AG04450 (cell line): ENCODE measurements at places on chromosomes 5 and 9. TPM values are rescaled to one million over a fixed set of nuclear protein-coding genes. Genes with fewer than 3 reads are reported as not detected.

DNA sequence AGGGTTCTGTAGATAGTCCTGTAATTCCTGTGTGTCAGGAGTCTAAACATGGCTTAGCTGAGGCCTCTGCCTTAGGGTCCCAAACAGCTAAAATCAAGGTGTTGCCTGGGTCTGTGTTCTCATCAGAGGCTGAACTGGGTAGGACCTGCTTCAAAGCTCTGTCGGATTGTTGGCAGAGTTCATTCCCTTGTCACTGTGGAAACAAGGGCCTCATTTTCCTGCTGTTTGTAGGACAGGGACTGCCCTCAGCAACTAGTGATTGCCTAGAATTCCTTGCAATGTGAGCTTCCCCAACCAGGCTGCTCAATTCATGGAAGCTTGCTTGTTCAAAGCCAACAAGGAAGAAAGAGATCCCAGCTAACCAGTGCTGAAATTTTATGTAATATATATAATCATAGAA is 283.2 kb downstream of the DNAH5 start:
- no peak for DNase-seq

GRCh38 chr5:158461240-158461854 is 602.4 kb upstream of the CLINT1 start:
- DNase-seq: no peak

GRCh38 chr9:122331523-122331927 is 39.3 kb upstream of the PTGS1 start:
- DNase-seq: no peak

Gene TAF11L5
- polyA plus RNA-seq: not detected in 2 replicates

Gene SLC34A3
- not detected in 2 replicates for polyA plus RNA-seq

DNA sequence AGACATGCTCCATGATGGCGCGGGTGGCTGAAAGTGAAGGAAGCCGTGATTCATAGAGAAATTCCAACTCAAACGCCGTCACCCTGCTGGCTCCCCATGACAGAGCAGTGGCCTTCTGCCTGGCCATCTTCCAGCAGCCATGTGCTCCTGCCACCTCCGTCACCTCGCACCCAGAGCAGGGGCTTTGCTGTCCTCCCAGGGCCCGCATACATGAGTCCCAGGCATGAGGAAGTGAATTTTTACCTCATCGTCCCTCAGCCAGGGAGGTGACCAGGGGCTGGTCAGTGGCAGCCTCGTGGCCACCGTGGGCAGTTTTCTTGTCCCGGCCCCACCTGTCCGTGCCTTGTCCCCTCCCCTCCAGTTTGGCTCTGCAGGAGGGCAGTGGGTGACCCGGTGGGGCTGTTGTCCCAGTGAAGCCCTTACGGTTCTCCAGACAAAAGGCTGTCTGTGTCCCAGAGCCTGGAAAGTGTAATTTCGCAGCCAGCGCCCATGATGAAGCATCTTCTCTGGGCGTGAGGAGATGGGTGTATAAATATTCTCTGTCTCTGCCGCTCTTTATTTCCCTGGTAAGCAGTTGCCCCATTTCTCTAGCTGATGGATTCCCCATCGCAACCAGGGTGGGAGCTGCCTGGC is 124.0 kb upstream of the LMX1B start:
- no peak for DNase-seq

Gene SYK
- polyA plus RNA-seq: not detected in 2 replicates

Gene TIMD4
- polyA plus RNA-seq: not detected in 2 replicates

Gene STPG3
- polyA plus RNA-seq: not detected in 2 replicates

DNA sequence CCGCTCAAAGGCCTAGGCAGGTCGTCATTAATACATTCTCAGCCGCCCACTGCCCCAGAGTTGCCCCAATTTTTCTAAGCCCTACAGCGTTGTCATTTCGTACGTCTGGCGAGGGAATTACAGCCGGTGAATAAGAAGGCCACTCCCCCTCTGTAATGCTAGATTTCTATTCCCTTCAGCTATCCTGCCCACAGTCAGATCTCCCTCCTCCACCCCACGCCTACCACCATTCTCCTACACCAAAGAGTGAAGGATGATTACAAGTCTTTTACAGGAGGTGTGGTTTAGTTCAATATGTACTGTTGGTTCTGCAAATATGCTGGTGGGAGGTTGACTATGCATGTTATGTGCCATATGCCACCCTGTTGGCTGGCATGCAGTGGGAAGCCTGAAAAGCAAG is 83.7 kb upstream of the SMIM15 start:
- DNase-seq: no peak

DNA sequence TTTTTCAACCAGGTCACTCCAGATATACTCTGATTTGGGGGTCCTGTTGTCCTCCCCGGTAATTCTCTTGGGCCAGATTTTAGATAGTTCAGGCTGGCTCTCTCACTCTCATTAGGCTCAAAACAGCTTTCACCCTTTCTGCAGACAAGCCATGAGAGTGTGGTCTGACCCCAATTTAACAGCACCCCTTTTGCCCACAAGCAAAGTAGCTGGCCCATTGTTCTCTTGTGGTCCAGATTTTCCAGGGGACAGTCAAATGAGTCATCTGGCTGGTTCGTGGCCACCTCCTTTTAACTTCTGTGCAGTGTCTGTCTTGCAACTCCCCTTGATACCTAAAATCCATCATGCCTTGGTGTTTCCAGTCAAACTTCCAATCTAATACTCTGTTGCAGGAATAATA is 16.5 kb downstream of the BHMT2 start:
- DNase-seq: no peak

DNA sequence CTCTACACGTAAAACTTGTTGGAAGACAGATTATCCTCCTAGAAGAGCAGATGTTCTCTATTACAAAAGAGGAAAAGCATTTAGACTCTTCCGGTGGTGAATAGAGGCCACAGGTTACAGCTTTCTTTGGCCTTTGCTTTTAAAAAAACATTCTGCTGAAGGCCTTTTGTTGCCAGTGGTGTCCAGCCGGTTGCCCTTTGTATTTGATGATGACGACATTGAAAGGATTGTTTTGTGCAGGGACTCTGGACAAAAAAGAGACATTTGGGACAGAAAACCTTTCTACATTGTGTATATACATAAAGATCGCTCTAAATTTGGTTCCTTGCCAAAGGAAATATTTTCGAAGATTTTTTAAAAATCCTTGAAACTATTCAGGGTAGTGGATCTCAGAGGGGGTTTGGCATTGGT is 180.3 kb downstream of the C9orf152 start:
- no peak for DNase-seq

DNA sequence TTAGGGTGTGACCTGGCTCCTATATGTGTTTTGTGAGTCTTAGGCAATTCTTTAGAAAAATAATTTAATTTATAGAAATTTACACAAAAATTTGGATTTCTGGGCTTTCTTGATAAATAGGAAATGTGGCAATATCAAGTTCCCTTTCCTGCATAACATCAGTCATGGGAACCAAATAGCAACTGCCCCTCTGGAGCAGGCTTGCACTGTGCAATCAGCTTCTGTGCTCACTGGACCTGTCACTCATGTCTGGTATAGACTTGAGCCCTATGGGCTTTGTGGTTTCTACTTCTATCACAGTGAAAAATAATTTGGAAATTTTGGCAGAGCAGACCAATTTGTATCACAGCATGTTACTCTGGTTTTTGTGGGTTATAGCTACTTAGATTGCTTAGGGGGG is 131.7 kb downstream of the ADGRV1 start:
- DNase-seq: no peak

Gene IFNB1
- polyA plus RNA-seq: not detected in 2 replicates
